ENCODE measurements at places on chromosomes 3 and 15.

DNA sequence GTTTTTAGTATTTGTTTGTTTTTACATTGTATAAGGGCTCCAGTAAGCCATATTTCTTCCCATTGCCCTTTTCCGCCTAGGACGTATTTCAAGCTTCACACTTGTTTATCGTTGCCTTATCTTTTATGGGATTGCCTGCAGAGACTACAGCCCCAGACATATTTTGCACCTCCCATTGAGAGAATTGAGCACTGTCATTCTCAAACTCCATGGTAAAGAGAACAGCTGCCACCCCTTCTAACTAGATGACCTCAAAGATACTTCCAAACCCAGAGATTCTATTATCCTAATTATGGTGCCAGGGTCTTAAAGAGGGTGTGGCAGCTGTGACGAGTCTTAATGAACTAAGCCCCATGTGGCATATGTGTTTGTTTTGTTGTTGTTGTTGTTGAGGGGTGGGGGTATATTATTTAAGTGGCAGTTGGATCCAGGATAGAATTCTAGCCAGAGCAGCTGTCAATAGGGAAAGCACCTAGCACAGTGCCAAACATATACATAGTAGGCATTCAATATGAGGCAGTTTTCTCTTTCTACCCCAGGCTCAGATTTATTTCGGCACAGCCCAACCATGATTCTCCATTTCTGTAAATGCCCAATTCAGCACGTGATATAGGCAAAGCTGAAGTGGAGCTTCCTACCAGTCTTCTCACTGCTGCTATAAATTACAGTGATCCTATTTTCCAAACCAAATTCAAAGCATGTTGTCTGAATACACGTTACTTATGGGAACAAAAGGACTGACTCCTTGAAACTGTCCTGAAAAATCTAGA is 932 bp upstream of the TP53BP1 start:
- peaks cover 34% of the 10 kb centered on the region for H3K36me3 ChIP-seq
- no peak overlapping the region for H3K27ac ChIP-seq
- no peaks in the 10 kb centered on the region for H3K27me3 ChIP-seq
- DNase-seq: no peak
- no peak overlapping the region for H3K4me3 ChIP-seq
- H3K4me1 ChIP-seq: peaks cover 7% of the 10 kb centered on the region

DNA sequence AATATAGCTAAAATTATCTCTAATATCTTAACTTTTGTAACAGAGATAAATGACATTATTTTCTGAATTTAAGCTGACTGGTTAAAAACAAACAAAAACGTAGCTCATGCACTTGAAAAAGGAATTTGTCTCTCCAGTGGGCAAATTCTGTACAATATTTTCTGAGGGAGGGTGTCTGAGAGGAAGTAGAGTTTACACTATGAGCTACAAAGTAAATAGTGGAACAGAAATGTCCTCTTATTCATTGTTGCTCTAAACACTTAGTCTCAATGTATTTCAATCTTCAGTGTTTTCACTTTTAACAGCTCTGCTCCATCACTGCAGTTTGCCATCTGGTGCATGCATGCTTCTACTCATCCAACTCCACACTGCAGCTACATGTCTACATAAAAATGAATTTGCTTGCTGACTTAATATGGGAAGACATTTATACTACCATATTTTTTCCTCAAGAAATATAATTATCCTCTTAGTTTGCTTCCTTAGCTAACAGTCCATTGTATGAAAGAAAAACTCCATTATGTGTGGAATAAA is 817.4 kb upstream of the LMCD1 start:
- no peaks in the 10 kb centered on the region for H3K36me3 ChIP-seq
- no peaks in the 10 kb centered on the region for H3K27me3 ChIP-seq
- DNase-seq: no peak
- no peaks in the 10 kb centered on the region for H3K4me1 ChIP-seq
- no peak overlapping the region for H3K4me3 ChIP-seq

- H3K36me3 ChIP-seq: peaks cover 16% of the 10 kb centered on the region
- H3K4me3 ChIP-seq: no peak overlapping the region
- no peaks in the 10 kb centered on the region for H3K27me3 ChIP-seq
- no peak for DNase-seq
- no peak overlapping the region for H3K27ac ChIP-seq
These were observed 37.6 kb downstream of the RAB8B start for GRCh38 chr15:63226966-63227401.

- H3K36me3 ChIP-seq: no peaks in the 10 kb centered on the region
- H3K27ac ChIP-seq: no peak overlapping the region
- no peaks in the 10 kb centered on the region for H3K27me3 ChIP-seq
- peaks cover 2% of the 10 kb centered on the region for H3K4me1 ChIP-seq
- no peak overlapping the region for H3K4me3 ChIP-seq
These were observed 173.9 kb upstream of the TBL1XR1 start for GRCh38 chr3:177371146-177371545.

- no peaks in the 10 kb centered on the region for H3K36me3 ChIP-seq
- DNase-seq: no peak
- H3K27me3 ChIP-seq: no peaks in the 10 kb centered on the region
- H3K4me3 ChIP-seq: no peak overlapping the region
- peaks cover 13% of the 10 kb centered on the region for H3K4me1 ChIP-seq
- no peak overlapping the region for H3K27ac ChIP-seq
These were observed 4.5 kb downstream of the FAM107A start for GRCh38 chr3:58572634-58573230.

DNA sequence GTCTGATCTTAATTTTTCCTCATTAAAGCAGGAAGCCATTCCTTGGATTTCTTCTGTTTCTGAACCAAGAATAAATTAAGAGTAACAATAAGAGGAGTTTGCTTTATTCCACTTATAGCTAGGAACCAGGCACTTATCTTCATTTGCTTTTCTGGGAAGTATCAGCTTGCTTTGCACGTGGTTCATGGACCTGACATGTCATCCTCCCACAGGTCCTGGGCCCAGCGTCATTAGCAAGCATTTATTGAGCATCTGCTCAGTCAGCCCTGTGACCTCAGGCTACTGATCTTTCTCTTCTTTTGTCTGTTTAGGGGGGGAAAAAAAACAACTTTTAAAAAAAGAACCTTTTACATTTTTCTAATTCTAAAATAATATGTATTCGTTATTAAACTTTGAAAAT is 34.7 kb upstream of the CRTC3 start:
- H3K4me3 ChIP-seq: no peak overlapping the region
- no peak overlapping the region for H3K27ac ChIP-seq
- H3K27me3 ChIP-seq: no peaks in the 10 kb centered on the region
- no peak for DNase-seq
